ENCODE measurements at places on chromosomes 6 and 20.

DNA sequence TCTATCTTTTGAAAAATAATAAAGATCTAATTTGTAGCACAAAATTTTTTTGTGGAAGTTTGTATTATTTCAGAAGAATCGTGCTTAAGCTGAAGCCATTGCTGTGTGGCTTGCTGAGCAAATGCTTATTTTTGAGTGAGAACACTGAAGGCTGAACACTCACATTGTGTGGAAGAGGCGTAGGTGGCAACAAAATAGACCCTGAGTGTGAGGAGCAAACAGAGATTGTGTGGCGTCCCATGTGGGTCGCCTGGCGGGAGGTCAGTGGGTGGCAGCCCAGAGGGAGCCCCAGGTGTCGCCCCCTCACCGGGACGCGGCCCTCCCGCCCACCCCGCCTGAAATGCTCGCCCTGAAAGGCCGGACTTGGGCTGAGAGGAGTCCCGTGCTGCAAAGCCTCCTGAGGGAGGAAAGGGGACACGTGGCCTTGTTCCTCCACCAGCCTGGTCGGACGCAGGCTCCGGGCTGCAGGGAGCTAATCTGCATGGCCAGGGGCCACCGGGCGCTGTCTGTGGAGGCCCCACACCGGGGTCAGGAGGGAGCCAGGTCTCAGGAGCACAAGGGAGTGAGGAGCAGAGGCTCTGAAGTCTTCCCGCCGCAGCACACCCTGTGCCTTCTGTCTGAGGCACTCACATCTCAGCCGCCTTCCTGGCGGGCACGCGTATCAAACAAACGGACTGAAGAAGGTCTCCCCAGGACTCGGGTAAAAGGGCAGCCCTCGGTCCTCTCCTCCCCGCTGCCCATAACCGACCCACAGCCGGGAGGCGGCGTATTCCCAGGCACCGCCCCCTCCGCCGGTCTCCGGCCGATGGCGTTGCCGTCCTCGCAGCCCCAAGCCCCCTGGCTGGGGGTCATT, 15.9 kb downstream of the DDO start:
- no peak for DNase-seq

- DNase-seq, result no peak
Observed at GRCh38 chr6:73968221-73968757, 272.3 kb downstream of the CD109 start.

GRCh38 chr6:79334674-79335073, 100.2 kb upstream of the HMGN3 start:
- no peak for DNase-seq

DNA sequence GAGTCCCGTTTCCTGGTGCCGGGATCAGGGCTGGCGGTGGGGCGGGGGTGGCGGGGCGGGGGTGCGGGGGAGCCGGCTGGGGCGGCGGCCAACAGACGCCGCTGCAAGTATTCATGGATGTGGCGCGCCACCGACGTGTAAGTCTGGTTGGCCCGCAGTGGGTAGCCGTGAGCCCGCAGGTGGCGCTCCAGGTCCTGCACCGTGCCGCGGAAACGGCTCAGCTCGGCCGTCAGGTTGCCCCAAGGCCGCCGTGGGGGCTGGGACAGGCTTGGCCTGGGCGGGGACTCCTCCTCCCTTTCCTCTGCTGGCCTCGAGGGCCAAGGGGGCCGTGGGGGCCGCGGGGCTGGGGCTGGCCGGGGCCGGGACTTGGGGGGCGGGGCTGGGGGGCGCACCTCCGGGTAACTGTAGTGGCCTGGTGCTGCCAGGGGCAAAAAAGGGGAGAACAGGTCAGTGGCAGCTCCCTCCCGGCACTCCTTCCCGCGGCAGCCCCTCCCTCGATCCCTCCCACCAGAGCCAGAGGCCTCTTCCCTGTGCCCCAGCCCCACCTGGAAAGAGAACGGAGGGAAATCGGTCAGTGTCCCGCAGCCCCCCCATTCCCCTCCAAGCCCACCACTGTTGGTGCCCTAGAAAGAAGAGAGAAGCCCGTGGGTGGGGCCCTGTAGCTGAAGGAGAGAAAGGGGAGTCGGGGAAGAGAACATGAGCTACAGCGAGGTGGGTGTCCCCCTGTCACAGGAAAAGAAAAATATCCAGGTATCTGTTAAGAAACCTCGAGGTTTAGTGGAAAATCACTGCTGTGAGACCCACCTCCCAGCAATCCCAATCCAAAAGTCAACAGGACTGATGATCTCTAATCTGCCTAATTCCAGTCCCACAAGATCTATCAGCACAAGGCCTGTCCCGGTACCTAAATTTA, 21.3 kb downstream of the TNXB start:
- peak; percentile 57 for DNase-seq

DNA sequence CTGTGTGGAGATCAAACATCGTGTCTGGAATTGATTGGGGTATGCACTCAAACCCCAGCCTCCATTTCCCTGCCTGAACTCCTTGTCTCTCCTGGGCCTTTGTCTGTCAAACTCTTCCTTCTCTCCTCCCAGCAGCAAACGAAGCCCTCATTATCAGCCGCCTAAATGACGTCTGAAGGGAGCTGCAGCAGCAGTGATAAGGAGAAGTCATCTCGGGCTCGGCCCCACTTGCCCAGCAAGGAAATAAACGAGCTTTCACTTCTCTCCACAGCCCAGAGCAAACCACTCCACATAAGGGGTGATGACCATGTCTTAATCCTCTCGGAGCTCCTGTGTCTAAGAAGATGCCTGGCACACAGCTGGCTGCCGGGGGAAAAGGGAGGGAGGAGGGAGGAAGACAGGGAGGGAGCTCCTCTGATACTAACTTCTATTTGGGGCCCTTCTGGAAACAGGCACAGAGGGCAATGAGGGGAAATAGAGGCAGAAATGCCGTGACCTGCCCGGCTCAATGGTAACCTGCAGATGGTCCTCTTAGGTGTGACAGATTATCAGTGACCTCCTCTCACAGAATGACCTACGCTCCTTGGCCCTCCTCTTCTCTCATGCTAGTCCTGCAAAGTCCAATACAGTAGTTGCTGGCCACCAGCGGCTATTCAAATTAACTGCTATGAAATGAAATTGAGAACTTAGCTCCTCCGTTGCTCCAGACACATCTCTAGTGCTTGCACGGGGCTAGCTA, 100.4 kb downstream of the PXDC1 start:
- DNase-seq, result no peak

Data from HFFc6 (cell line).